ENCODE measurements at places on chromosomes 1 and 21.
A peak's percentile ranks its signal among the peaks of the same experiment; 100 is the strongest.

DNA sequence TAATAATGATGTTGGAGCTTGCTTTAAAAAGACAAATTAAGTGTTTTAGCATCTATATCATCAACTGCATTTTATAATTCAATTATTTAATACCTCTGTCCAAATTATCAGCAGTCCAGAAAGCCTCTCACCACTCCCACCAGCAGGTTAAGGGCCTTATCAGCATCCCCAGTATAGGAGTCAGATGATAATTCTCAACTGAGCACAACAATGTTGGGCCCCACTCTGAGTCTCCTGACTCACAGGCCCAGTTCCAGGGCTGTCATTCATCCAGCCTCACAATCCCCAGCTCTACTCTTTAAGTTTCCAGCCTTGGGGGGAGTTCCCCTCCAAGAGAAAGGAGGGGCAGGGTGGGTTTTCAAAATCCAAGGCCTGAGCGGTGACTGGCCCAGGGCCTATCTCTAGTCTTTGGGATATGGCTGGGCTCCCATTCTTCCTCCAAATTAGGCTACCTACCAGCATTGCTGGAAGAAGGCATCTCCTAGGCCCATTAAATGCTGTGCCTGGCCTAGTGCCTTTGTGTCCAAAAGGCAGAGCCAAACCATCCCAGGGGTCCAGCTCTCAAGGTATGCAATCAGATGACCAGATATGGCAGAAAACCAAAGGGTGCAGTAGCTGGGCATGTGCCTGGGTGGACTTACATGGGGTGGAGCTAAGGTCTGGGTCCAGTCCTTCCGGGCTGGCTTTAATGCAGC lies 134.1 kb downstream of the GLUL start:
- ATAC-seq: no peak

GRCh38 chr1:170296642-170297041 lies 150.9 kb downstream of the NTMT2 start:
- no peak for ATAC-seq

- no peak for ATAC-seq
These were observed 24.0 kb upstream of the CDK18 start for GRCh38 chr1:205480349-205480985.

DNA sequence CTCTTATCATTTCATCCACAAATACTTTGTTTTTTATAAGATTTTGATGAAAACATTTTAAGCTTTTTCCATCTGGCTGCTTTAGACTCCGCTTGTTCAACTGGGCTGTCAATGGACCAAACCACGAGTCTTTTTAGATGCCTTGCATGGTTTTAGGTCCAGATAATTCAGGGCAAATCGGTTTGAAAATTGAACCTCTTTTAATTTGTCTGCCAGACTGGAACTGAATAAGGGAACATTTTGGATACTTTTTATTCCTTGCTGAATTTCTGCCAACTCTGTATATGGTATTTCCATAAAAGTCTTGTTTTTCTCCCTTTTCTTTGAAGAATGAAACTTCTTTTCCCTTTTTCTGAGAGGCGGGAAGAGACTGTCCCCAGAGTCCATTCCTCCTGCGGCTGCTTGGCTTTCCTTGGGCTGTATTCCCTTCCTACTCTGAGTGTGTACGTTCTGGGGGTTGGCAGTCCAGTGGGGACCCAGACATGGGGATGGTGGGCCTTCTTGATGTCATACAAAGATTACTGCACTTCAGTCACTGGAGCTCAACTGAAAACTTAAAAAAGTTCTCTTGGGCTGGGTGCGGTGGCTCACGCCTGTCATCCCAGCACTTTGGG lies 46.5 kb upstream of the CNN3 start:
- ATAC-seq: no peak

- ATAC-seq: no peak
These were observed 35.7 kb upstream of the USP1 start for GRCh38 chr1:62401034-62401760.

DNA sequence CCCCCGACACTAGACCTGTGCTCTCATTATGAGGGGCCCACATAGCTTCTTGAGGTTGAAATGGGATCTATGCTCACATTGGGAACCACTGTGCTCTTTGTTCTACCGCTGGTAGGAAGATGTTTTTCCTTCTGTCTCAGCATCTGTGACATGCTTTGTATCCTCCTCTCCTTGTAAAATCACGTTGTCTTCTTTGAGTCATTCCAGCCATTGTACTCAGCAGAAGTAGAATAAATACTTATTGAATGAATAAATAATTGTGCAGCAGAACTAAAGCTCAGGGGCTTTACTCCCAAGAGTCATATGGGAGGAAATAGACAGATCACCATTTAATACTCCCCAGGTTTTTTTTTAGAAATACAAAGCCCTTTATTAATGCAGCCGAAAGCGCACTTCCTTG lies 66.3 kb upstream of the EDEM3 start:
- ATAC-seq: no peak

- no peak for ATAC-seq
These were observed 194.5 kb downstream of the HIVEP3 start for GRCh38 chr1:41724248-41724647.

- no peak for ATAC-seq
These were observed 8.9 kb downstream of the PGBD2 start for GRCh38 chr1:248914796-248915381.

DNA sequence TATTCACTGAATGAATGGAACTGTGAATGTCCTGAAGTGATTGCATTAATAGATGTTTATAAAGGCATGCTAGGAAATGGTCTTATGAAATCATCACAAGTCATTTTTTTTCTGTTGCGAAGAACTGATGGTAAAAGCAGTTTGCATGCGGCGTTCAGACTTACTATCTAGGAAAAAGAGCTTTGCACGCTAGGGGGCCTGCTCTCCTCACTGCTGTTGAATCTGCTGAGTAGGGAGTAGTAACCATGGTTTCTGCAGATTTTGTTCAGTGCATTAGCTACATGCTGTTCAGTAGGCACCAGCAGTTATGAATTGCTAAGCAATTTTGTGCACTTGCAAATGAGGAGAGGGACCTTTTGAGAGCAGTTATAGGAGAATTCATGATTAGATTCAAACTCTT lies 57.9 kb downstream of the CENPF start:
- ATAC-seq: peak; percentile 96

- ATAC-seq: peak; percentile 38
These were observed 376 bp downstream of the SF3A3 start for GRCh38 chr1:37989361-37989930.

DNA sequence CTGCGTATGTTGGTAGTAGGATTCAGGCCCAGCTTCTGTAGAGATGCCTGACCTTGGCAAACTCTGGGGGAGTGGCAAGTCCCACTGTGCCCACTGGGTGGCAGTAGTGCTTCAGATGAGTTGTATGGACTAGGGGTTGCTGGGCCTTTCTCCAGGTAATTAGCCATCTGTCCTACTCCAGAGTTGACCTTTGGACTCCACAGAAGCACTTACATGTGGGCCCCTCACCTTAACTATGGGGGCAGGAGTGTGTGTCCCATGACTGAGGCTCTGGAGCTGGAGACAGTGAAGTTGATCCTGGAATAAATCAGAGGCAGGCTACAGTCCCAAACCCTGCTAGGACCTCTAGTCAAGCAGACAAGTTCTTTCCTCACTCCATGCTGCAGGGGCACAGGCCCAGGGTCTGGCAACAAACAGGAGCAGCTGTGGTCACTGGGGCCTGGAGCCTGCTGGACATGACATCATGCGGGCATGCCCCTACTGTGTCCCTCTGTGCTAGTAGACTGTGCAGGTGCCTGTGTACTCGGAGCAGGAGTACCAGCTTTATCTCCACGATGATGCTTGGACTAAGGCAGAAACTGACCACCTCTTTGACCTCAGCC lies 4.6 kb downstream of the DMAP1 start:
- ATAC-seq: peak; percentile 58

DNA sequence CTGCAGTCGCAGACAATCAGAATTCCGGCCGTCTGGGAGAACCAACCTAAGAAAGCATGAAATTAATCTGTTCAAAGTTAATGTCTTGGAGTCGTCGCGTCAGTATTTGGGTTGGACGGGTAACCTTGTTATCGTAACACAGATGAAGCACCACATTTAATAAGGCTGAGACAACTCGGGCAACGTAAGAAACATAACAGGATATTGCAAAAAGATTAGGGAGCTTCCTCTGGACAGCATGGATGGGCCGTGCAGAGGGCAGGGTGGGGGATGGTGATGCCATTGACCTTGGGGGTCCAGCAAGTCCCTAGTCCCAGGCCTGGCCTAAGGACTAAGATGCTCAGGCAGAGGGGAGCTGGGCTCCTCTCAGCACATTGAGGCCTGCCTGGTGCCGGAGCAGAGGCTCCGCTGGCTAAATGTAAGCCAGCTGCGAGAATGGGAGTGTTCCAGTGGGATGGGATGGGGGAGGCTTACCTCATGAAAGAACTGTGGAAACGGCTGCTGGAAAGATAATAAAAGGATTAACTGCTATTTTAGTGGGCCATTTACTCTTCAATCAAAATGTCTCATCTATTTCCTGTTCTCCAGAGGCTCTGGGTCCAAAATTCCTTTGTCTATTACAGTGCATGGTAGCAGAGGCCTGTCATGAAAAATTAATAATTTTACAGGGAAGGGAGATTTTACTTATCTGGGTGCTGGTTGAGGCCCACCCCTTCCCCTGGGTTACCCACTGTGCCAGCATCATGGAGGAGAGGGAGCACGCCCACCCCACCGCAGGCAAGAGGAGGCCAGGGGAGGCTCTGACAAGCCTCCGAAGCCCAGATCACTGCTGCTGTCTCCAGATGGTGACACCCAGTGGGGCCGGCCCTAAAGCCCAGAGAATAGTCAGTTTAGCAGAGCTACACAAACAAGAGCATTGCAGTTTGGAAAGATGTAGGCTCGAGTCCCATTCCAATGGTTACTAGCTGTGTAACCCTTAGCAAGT lies 131.6 kb downstream of the DMRTB1 start:
- ATAC-seq: no peak

- ATAC-seq: no peak
These were observed 489.6 kb downstream of the TTLL7 start for GRCh38 chr1:83509301-83509781.

GRCh38 chr1:208536212-208536611 lies 292.0 kb upstream of the PLXNA2 start:
- ATAC-seq: no peak

DNA sequence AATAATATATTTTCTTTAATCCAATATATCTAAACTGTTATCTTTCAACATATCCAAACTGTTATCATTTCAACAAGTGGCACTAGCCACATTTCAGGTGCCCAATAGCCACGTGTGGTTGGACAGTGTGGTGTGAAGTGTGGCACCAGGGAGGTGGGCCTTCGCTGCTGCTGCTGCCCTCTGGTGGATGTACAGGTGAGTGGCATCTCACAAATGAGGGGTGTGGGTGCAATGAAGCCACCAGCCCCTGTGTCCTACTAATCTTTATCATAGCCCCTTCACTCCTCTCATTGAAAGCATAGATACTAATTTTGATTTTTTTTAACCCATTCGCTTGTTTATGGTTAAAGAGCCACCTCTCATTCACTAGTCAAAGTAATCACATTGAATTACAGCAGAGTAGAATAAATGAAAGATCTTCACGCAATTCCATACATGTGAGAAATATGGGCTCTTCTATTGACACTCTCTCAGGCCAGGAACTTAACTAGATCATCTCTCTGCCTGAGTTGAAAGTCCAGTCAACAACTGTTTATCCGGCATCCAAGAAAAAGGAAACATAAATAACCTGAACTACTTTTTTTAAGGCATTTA lies 499.2 kb downstream of the OMA1 start:
- ATAC-seq: peak; percentile 51

DNA sequence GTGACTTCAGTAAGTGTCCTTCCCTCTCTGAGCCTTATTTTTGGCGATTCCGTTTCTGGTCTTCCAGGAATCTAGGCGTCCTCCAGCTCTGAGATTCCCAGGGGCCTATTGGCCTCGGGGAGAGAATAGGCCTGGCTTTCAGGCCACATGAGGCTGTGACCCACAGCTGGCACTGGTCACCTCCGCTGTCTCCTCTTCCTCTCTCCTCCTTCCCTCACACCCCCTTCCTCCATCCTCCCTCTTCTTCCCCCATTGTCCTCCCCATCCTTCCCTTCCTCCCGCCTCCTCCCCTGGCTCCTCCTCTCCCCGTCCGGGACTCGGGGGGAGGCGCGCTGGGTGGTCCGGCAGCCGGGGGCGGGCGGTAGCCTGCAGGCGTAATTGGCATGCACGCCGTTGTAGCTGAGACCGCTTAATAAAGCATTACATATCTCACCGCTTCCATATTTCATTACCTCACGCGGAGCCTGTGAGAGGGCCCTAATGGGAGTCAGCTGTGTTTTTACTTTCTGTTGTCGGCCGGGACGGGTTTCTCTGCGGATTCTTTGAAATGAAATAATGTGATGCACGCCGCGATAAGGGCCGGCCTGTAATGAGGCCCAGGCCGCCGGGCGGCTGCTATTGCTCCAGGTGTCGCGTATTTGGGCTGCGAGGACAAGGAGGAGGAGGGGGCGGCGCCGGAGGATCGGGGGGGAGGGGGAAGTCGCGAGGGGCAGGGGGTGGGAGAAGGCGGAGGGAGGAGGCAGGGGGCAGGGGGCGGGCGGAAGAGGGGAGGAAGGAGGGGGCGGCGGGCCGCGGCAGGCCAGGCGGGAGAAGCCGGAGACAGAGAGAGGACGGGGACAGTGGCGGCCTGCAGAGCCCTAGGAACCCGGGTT lies 95.3 kb downstream of the FOXD2 start:
- ATAC-seq: peak; percentile 89

GRCh38 chr1:154860156-154860870 lies 9.8 kb downstream of the KCNN3 start:
- ATAC-seq: no peak

DNA sequence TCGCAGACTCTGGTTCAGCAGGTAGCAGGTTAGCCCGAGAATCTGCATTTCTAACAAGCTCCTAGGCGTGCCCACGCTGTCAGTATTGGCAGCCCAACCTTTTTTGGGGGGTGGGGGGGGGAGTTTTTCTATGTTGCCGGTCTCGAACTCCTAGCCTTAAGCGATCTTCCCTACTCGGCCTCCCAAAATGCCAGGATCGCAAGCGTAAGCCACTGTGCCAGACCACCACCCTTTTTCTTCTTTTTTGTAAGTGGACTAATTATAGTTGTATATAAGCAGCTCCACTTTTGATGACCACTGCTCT lies 480 bp upstream of the MIS18A start:
- peak; percentile 1 for ATAC-seq

DNA sequence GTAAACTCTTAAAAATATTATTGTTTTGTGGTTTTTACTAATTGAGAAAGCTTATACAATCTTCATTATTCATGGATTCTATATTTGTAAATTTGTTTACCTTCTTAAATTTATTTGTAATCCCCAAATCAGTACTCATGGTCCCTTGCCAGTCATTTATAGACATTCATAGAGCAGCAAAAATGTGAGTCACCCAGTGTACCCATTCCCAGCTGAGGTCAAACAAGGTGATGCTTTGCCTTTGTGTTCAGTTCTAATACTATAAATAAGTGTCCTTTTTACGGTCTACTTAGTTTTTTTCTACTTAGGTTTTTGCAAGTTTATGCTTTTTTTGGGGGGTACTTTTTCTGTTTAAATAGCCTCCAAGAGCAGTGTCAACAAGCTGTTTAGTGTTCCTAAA lies 36.1 kb downstream of the SORT1 start:
- ATAC-seq: no peak

GRCh38 chr1:84581648-84582047 lies 7.4 kb upstream of the CTBS start:
- ATAC-seq: no peak

- no peak for ATAC-seq
These were observed 173.0 kb upstream of the LMO4 start for GRCh38 chr1:87155648-87156047.

- no peak for ATAC-seq
These were observed 91.4 kb downstream of the MACF1 start for GRCh38 chr1:39295901-39296300.

- ATAC-seq: peak; percentile 55
These were observed at the start of gene BATF3 for GRCh38 chr1:212699625-212700222. Gene BATF3 (minus strand): TSS chr1:212699840. CDS start chr1:212699762, 78 bp downstream.

GRCh38 chr1:178725466-178726086 lies 532 bp downstream of the RALGPS2 start:
- ATAC-seq: peak; percentile 75

GRCh38 chr1:84103197-84103992 lies 40.7 kb upstream of the PRKACB start:
- peak; percentile 100 for ATAC-seq

Data from motor neuron (in vitro differentiated cells).